ENCODE measurements at places on chromosomes 11 and 22. TPM values are rescaled to one million over a fixed set of nuclear protein-coding genes. Genes with fewer than 3 reads are reported as not detected.
A peak's percentile ranks its signal among the peaks of the same experiment; 100 is the strongest.

DNA sequence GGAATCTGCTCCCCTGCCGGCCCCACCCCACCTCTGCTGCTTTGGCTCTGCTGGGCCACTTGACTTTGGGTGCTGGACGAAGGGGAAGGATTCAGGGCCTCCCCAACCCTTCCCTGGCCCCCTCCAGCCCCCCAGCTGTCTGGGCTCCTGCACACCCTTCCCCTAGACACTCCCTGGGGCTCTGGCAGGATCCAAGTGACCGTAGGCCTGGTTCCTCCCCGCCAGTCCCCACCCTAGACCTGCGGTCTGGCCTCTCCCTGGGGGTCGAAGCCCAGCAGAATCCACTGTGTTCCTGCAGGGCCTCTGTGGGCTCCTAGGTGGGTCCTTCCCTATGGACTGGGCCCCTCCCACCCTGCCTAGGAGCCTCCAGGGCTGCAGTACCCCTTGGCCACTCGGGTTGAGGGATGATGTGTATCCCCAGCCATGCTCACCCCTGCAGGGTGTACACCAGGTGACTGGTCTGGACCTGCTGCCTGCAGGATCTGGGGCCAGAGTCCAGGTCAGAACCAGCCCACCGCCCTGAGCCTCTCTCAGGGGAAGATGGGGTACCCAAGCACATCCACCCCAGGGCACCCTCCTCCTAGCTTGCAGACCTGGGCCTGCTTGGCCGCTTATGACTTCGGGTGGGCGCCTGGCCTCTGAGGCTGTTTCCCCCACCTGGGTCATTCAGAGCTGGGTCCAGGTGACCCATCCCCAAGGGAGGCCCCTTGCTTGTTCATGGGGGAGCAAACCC, 5.6 kb downstream of the PIM3 start:
- DNase-seq = no peak

GRCh38 chr11:85844439-85845123, 10.6 kb upstream of the CCDC83 start:
- DNase-seq = no peak

- no peak for DNase-seq
Observed at GRCh38 chr11:34049028-34049427, 2.5 kb upstream of the CAPRIN1 start.

GRCh38 chr11:121482231-121483129, 29.7 kb upstream of the SORL1-AS1 start:
- DNase-seq = no peak

GRCh38 chr11:128022007-128022368, 565.4 kb downstream of the ETS1 start:
- no peak for DNase-seq

- DNase-seq = no peak
Observed at GRCh38 chr11:73359930-73360742, 16.1 kb upstream of the RELT start.

GRCh38 chr11:61797263-61797944, 4.7 kb downstream of the FEN1 start:
- DNase-seq = peak; percentile 90

GRCh38 chr22:35777335-35777975, 59.8 kb downstream of the APOL5 start:
- no peak for DNase-seq

DNA sequence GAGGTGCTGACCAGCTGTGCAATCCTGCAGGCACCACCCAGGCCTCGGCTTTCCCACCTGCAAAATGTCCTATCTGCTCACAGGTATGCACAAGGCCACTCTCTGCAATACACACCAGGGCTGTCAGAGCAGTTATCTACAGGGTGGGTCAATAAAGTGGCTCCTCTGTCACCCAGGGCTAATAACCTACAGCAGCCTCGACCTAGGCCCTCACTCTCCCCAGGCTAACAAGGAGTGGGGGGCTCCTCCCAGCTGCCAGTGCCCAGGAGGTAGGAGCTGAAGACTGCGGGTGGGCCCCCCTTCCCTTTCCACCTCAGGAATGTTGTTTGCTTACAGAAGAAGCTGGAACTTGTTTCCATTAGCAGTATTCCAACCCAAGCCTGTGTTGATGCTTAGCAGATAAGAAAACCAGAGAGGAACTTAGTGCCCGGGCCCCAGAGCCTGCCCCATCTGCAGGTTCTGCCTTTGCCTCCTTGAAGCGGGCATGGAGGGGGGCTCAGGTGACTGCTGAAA, 26.8 kb downstream of the MYH9 start:
- DNase-seq = no peak

- DNase-seq = no peak
Observed at GRCh38 chr11:99419991-99420390, 399.2 kb downstream of the CNTN5 start.

LMO2 gene
- 8.4 TPM for total RNA-seq

DNA sequence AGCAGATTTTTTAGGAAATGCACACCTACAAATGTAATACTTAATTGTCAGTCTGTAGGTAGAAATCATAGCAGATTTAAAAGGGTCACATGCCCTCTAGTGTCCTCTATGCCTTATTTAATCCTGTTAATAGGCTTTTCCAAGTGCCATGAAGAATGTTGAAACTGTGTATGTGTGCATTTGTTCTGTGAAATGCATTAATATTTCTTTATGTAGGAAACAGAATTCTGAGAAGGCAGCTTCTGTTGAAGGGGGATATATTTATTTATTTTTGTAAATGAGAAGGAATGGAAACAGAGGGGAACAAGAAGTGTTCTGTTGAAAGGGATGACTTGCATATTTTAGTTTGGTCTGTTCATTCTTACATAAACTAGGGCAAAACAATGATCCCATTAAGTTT, 51.0 kb downstream of the SVIP start:
- DNase-seq = no peak

DNA sequence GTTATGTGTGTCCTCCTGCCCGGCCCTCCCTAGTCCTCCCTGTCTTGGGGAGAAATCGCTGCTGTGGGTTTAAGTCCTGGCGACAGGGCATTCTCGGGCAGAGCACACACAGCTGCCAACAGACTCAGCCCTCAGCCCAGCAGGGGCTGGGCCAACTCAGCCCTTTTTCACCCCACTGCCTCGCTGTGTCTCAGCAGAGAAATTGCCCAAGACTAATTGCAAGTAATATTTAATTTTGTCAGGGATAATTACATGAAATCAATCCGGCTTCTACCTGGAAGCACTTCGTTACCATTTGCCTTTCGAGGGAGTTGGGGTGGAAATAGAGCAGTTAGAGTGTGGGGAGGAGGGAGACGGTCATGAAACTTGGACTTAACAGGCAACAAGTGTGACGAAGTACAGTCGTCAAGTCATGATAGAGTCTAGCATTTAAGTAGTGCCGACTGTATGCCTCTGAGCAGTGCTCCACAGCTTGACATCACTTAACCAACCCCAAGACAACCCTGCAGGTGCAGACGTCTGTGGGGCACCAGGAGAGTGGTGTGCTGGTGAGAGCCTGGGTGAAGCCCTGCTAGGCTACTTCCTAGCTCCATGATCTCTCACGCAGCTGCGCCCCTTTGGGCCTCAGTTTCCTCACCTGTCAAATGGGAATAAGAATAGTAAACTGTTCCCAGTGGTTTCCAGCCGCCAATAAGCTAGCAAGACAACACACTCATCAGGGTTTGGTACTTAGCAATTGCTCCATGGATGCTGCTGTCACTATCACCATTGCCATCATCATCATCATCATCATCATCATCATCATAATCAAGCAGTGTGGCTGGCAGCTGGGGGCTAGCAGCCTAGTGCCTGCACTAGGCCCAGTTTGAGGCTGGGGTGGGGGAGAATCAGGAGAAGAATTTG, 29.2 kb downstream of the MN1 start:
- no peak for DNase-seq

OR52W1 gene
- not detected for total RNA-seq

All from tibial nerve (tissue), 4 donors.